ENCODE measurements at places on chromosomes 4 and X.

GRCh38 chr4:1577822-1578217 lies 106.3 kb downstream of the FAM53A start:
- no peak for DNase-seq

- no peak for DNase-seq
These were observed 44.2 kb downstream of the MAML3 start for GRCh38 chr4:140109737-140110136.

DNA sequence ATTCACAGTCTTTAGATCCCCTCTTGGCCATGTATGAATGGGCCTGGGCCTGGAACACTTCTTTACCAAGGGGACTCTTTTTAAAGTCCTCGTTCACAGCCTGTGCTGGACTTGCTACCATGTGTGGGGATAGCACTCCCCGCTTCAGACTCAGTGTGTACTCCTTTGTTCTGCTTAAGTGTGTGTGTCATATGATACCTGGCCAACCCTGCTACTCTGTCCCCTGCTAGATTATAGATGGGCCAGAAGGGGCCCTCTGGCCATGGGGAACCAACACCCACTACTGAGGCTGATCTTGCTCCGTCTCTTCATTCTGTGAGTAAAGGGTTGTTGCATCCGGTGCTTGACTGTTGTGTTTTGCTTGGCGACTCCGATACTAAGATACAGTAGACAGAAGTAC lies 8.0 kb downstream of the CCDC110 start:
- DNase-seq = no peak

- DNase-seq = no peak
These were observed 480.0 kb downstream of the NLGN4X start for GRCh38 chrX:5748586-5749150.

DNA sequence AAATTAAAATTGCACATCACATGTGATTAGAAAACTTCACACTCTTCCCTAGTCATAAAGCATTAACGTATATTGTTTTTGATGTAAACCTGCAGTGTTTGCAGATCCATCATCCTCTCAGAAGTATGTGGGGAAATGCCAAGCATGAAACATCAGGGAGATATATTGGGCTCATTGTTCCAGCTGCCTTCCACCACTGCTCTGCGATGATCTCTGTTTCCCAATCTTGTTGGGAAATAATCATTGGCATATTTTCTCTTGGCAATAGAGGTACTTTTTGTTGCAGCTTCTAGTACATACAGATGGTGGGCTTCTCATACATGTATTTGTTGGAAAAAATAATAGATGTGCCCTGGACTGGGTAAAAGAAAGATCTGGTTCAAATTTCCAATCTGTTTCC lies 466.3 kb upstream of the HS3ST1 start:
- DNase-seq = no peak

DNA sequence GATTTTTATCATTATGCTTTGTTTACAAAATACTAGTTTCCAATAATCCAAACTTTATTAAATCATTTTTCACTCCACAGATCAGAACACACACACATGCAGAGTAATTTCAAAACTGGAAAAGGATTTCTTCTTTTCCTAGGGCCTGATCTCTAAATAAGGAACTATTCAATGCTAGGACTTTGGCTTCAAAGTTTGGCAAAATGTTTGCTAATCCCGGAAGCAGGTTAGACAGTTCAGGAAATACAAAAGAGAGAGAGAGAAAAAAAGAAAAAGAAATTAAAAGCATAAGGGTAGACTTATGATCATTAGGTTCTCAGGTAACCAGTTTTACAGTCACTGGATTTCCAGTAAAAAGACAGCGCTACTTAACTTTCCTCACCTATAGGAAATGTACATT lies 211.0 kb downstream of the DCLK2 start:
- DNase-seq = no peak

GRCh38 chr4:105461621-105462382 lies 12.1 kb downstream of the PPA2 start:
- no peak for DNase-seq

DNA sequence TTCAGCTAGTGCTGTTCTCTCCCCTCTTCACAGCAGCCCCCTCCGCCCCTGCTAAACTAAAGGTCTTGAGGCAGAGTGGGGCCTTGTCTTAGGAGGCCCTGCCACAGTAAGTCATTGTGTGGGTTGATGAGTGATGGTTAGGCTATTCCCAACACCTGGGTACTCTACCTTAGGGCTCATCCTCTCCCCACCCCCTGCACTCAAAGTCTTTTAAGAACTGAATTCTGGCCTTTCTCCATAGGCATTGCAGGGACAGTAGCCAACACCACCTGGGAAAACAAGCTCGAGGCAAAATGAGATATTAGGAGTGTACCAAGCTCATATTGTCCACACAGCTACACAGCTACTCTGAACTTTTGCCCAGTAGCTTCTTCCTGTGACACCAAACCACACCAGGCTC lies 42.5 kb downstream of the RAB40AL start:
- no peak for DNase-seq

DNA sequence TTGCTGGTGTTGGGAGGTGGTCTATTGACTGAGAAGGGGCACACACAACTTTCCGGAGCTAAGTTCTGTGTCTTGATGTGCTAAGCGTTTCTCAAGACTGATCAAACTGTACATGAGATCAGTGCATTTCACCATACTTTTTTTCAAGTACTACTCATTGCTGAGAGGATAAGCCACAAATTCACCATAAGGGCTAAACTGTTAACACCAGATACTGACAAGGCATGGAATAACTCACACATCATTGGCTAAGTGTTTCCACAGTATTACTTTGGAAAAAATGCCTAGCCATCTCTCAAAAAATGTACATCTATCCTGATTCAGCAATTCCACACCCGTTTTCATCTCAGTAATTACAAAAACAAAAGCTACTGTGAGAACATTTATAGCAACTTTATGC lies 13.0 kb downstream of the RBMX start:
- DNase-seq = no peak

DNA sequence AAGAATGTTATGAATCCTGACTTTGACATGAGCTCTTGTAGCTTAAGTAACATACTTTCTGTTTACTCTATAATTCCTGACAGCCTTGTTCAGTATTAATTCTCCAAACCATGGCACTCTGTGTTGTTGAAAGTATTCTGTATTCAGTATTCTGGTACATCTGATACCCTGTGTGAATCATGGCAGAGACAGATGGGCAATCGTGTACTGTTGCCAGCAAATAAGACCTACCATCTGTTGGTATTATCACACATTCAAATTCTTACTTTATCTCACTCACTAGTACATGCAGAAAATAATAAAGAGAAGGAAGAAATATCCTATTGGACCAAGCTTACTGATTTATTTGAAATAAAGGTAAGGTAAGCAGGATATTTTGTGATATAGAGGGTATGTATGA lies 7.9 kb downstream of the MBTPS2 start:
- no peak for DNase-seq

DNA sequence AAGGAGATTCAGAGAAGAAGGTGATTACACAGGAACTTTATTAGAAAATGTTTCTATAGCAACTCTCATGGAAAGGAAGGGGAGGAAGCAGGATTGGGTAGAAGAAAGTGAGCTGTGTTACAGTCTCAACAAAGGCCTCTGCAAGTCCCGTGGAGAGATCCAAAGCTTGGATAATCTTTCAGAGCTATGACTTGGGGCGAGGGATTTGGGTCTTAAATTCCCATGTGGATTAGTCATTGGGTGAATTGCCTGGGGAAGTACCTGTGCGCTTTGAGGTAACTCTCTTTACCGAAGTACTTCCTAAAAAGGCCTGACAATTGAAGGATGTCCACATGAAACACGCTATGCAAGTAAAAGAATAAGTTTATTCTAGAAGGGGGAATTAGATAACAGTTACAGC lies 133.8 kb upstream of the ANKRD50 start:
- no peak for DNase-seq

DNA sequence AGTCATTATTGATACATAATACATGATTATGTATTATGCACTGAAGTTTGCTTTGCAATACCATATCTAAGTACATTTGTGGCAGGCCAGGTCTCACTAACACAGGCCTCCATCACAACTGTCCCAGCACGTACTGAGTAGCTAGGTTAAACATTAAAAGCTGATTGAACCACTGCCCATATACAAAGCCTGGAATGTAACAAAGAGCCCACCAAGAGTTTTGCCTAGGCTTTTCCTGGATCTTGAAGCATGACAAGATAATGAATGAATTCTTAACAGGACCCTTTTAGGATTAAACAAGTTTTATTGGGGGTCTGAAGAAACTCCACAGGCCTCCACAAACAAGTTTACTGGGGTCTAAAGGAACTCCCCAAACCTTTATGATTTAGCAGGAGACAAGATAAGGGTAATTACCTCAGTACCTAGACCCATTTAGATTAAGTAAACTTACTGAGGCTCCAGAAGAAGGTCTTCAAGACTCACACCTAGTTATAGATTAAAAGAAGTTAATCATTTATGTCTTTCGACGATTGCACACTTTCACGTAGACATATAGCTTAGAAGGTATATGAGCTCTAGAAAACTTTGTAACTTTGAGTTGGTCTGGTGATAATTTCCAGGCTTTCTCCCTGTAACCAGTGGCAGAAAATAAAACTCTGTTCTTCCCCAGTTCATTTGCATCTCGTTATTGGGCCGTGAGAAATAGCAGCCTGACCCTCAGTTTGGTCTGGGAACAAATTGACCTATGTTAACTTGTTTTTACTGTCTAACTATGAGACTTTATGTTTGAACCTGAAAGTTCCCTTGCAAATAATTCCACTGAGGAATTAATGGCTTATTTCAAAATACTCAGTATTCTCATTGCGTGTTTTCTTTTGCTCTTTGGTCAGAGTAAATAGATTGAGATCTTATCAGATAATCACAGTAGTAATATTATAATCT lies 84.8 kb downstream of the PHEX start:
- no peak for DNase-seq

- no peak for DNase-seq
These were observed 671 bp upstream of the FHIP1A start for GRCh38 chr4:151408380-151408629.

- no peak for DNase-seq
These were observed 100.0 kb downstream of the LARP1B start for GRCh38 chr4:128161138-128161537.

GRCh38 chr4:8585186-8585585 lies 5.0 kb downstream of the GPR78 start:
- DNase-seq = no peak

DNA sequence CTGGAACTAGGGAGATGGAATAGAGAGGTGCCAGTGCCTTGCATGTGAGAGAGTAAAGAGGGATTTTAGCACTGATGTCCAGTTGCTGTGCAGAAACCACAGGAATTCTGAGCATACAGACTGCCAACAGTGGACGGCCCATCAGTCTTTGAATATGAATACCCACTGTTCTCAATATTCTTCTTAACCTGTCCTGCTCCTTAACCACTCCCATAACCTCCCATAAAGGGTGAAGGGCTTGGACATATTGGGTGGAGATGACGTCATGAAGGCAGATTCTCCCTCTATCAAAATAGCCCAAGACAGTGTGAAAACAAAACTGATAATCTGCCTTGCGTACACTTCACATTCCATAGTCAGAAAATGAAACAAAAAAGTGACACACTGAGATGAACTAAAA lies 1313.7 kb upstream of the PABPC4L start:
- no peak for DNase-seq

- no peak for DNase-seq
These were observed 141.3 kb downstream of the LDB2 start for GRCh38 chr4:16757080-16757521.

- no peak for DNase-seq
These were observed 7.2 kb downstream of the TIMM17B start for GRCh38 chrX:48890296-48890925.

- peak; percentile 70 for DNase-seq
These were observed 136.0 kb upstream of the STX18 start for GRCh38 chr4:4677556-4678522.

DNA sequence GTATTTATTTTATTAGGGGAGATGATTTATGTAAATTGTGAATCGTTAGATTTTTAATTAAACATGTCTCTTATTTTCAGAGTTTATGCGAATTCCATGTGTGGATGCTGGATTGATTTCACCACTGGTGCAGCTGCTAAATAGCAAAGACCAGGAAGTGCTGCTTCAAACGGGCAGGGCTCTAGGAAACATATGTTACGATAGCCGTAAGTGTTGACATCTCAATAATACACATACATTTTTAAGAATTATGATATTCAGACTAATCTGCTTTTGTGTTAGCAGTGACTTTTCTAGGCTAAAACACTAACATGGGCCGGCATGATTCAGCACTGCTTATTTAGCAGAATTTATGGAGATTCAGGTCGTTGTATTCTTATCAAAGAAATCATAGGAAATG lies 91.2 kb downstream of the RAP1GDS1 start:
- no peak for DNase-seq

- no peak for DNase-seq
These were observed 22.6 kb downstream of the IRF2 start for GRCh38 chr4:184451726-184452125.

GRCh38 chrX:129659861-129660260 lies 5.1 kb upstream of the APLN start:
- DNase-seq = no peak

DNA sequence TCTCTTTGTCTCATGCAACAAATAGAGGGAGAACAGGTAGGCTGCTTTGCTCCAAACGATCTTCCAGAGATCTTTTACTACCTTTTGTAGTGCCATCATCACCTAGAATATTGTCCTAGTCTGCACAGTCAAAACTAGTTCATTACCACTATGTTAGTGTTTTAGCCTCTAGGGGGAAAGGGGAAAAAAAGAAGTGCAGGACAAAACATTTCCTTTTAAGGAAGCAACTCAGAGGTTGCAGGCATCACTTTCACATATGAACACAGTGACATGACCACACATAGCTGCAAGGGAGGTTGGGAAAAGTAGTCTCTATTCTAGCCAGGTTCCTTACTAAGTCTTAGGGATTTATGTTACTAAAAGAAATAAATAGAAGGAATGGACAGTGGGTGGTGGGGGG lies 39.3 kb upstream of the RAP2C start:
- no peak for DNase-seq

- DNase-seq = no peak
These were observed 76.7 kb downstream of the TAB3 start for GRCh38 chrX:30812326-30812725.

DNA sequence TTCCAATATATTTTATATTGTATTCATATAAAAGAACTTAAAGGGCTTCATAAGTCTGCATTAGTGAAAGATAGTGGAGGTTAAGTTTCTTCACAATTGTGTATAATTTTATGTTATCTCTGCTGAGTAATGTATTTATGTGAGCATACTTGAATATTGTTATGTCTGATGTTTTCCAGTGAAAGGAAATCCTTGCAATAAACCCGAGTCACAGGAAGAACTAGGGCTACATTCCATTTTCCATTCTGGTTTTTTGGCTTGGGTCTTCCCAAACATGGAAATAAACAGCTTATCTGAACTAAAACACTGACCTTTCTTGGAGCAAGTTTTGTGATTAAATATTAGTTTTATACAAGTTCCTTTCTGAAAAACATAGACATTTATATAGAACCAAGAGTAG lies 231.3 kb upstream of the GPRIN3 start:
- DNase-seq = no peak

GRCh38 chr4:145788755-145789154 lies 108.8 kb downstream of the C4orf51 start:
- DNase-seq = no peak

- DNase-seq = no peak
These were observed 170.9 kb downstream of the CLCN4 start for GRCh38 chrX:10327651-10328050.
